ENCODE measurements at places on chromosomes 5 and 9. TPM values are rescaled to one million over a fixed set of nuclear protein-coding genes. Genes with fewer than 3 reads are reported as not detected.

- peak; percentile 38 for DNase-seq
These were observed 4.8 kb upstream of the IER5L start for GRCh38 chr9:129182625-129183494.

- no peak for DNase-seq
These were observed 5.4 kb upstream of the B4GALT1 start for GRCh38 chr9:33172256-33173238.

Gene NMUR2
- total RNA-seq, result not detected

- peak; percentile 17 for DNase-seq
These were observed 77.6 kb downstream of the KIF4B start for GRCh38 chr5:155091063-155091648.

- peak; percentile 28 for DNase-seq
These were observed 175.6 kb downstream of the HSD17B3 start for GRCh38 chr9:96126321-96126881.

Gene MSX2
- total RNA-seq, result 0.32 TPM

Gene CXXC5
- total RNA-seq, result 79.5 TPM

Gene GPR150
- 0.43 TPM for total RNA-seq

DNA sequence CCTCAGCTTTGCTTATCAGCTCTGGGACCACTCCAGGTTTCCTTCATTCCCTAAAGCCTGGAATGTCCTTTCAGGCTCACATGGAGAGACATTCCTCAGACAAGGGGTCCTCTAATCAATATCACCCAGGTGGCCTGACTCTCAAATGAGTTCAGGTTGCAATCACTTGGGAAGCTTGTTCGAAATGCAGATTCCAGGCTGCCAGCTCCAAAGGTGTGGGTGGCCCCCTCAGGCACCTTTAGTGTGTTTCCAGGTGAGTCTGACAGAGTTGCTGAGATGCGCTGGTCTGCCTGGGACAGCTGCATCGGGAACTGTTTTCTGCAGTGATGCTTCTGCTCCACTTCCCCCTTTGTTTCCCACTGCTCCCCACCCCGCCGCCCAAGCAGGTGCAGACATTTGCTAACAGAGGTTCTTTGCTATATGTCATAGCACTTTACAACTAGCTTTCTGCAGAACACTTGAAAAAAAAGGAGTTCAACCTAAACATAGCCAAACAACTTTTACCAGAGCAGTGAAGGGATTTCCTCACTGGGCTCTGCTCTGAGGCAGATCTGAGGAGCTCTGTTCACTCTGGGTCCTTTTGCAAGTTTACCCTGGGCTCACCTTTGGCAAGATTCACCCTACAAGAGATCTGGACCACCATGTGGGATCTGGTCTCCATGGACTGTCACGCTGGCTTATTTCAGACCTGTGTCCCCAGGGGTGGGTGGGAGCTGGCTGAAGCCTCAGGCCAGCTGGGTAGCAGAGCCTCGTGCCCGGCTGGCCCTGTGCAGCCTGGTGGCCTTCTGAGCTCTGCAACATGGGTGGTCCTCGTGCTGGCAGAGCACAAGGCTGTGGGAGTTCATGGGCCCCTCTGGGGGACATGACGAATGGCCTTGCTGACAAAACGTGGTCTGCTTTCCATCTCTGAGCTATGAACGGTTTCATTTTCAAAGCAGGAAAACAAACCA, 539.6 kb downstream of the CCDC171 start:
- peak; percentile 82 for DNase-seq

Gene CPLANE1
- 31.9 TPM for total RNA-seq

Gene FABP6
- not detected for total RNA-seq

Measured in fibroblast of villous mesenchyme (primary cell).